KBM-7 (cell line): ENCODE measurements at places on chromosomes 2 and 18.

DNA sequence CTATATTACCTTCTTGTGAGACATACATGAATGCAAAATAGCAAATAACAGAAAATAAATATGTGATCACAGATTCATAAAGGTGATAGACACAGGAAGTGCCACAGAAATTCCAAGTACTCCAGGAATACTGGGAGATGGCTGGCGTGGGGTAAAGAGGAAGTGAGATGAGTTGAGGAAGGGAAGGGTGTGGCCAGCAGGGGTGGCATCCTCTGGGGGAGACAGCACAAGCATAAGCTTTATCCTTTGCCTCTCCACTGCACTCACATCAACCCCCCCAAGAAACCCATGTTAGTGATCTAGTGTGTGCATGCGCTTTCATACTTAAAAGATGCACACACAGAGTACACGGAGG is 94.8 kb upstream of the B3GNT7 start:
- no peak for DNase-seq

DNA sequence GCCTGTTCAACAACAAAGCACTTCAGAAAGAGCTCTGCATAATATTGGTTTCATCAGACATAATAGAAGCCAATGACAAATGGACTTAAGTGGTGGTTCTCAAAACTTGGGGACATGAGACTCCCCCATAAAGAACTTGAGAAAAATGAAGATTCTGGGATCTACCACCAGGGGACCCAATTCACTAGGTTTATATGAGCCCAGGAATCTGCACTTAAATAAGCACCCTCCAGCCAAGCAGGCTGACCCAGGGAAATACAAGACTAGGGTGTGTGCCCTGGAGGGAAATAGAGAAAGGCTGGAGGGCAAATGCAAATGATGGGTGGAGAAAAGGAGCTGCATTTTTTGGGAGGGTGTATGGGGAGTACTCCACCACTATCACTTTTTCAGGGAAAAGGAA is 52.5 kb downstream of the SATB2 start:
- peak; percentile 51 for DNase-seq

GRCh38 chr2:202193881-202194353 is 44.5 kb downstream of the SUMO1 start:
- DNase-seq: no peak

DNA sequence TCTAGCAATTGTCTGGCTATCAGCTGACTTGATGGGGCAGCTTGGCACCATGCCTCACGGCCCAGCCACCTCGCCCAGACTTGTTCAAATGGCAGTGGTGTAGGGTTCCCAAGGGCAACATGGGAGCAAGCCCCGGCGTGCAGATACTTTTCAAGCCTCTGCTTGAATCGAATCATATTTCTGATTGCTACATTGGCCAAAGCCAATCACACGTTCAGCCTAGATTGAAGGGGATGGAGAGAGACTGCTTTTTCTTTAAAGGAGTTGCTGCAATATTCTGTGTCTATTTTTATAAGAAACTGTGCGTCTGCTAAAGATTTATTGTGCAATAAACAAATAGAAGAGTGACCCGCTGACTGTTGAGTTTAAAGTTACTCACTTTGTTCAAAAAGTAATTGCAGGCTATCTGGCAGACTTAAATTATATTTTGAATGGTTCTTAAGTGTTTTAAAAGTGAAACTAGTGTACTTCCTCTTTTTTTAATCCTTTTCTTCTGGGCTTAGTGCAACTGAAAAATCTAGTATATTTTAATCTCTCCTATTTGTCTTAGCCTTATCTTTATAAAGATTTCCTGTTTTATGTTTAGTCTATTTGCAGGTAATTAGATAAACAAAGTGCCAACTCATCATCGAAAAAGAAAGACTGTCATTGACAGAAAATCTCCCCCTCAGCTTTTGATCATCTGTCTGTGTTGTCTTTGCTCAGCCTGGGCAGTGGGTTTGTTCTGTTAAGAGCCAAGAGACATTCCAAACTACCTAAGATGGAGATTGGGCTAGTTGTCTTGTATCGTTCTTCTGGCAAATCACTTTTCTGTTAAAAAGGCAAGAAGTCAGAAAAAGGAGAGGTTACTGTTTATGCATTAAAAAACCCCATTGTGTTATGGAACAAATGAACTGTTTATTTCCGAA is 156.1 kb downstream of the TPGS2 start:
- DNase-seq: peak; percentile 69

- DNase-seq: no peak
Measured at GRCh38 chr2:11491348-11491933, 25.5 kb upstream of the E2F6 start.
